MM.1S (cell line): ENCODE measurements at places on chromosomes 1 and 21.

GRCh38 chr1:85295654-85296053 is 19.2 kb upstream of the BCL10 start:
- DNase-seq = no peak

DNA sequence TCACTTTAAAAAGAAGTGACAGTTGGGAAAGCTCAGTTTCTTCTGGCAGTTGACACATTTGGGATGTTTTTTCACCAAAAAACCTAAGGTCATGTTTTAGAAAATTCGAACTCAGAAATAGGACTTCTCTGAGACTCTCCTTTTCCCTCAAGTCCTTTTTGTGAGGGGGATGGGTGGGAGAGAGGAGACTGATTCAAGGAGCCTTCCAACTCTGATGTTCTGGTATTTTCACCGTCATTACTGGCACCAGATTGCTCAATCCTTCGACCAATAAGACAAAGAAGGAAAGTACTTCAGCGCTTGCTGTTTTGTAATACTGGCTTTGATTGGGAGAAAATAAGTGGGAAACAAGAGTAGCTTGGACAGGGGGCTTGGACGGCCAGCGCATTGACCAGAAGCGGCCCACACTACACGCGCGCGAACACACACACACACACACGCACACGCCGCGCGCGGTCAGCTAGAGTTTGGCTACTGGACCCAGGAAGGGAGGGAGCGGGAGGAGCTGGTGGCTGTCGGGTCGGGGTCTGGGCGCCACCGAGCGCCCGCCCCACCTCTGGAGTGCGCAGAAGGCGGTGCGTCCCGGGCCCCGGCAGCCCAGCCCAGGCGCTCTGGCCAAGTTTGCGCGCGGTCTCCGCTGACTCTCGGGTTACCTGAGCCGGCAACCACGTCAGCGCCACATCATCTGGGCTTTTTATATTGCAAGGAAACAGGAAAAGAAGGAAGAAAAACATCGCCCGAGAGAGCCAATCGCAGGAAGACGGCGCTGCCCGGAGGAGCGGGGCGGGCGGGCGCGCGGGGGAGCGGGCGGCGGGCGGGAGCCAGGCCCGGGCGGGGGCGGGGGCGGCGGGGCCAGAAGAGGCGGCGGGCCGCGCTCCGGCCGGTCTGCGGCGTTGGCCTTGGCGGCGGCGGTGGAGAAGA is at the start of gene KCNK1:
Gene KCNK1 (plus strand): TSS at position 855 of the 921 bp plus-strand sequence. CDS start 66 bp downstream, at position 921.
- no peak for DNase-seq

- DNase-seq = no peak
These were observed 32.8 kb downstream of the IGSF21 start for GRCh38 chr1:18140411-18140810.

GRCh38 chr21:21232320-21232719 is 234.1 kb downstream of the NCAM2 start:
- peak; percentile 46 for DNase-seq

GRCh38 chr1:239815074-239815473 is 276.6 kb upstream of the FMN2 start:
- DNase-seq = no peak

DNA sequence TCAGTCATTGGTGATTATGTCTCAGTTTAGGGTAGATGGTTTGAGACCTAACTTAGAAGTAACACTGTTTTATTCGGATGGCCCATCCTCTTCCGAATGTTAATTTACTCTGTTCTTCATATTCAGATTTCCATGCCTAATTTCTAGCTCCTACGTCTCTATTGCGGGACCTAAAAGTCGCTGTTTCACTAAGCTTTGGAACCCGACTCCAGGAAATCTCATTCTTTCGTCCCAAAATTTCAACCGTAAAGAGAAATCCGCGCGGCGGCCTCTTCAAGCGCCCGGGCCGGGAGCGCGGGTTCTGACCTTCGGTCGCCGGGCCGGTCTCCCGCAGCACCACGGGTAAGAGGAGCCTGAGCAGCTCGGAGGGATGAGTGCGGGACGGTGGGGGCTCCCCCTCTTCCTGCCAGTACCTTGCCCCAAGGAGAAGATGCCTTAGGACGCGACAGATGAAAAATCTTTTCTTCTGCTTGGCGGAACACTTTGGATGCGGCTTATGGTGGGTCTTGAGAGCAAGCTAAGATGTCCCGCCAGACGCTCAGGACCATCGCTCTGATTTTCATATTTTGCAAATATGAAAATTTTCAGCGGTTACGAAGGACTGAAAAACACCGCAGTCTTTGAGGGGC is 128.7 kb downstream of the PPIAL4G start:
- no peak for DNase-seq

GRCh38 chr1:167935216-167936067 is 1.0 kb upstream of the DCAF6 start:
- DNase-seq = peak; percentile 55

DNA sequence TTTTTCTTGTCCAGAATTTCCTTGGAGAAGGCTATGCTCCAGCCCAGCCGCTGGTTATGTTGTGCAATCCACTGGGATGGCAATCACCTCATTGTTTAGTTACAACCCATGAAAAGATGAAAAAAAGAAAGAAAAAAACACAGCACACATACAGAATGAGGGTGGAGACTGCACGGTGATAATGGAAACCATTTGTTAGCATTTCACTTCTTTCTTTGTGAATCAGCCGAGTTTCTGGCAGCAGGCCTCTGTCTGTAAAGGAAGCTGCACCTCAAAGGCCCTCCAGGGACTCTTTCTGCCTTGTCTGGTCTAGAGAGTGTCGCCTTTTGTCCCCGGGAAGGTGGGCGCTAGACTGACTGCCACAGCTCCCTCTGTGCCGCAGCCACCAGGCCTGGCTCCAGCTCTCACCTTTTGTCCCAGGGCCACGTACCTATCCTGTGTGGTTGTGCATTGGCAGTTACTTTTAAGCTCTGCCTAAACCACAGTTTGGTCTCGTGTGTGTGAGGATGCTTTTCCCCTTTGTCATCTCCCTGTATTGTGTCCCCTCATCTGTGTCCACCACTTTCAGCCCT is 35.6 kb downstream of the NGF start:
- DNase-seq = no peak

DNA sequence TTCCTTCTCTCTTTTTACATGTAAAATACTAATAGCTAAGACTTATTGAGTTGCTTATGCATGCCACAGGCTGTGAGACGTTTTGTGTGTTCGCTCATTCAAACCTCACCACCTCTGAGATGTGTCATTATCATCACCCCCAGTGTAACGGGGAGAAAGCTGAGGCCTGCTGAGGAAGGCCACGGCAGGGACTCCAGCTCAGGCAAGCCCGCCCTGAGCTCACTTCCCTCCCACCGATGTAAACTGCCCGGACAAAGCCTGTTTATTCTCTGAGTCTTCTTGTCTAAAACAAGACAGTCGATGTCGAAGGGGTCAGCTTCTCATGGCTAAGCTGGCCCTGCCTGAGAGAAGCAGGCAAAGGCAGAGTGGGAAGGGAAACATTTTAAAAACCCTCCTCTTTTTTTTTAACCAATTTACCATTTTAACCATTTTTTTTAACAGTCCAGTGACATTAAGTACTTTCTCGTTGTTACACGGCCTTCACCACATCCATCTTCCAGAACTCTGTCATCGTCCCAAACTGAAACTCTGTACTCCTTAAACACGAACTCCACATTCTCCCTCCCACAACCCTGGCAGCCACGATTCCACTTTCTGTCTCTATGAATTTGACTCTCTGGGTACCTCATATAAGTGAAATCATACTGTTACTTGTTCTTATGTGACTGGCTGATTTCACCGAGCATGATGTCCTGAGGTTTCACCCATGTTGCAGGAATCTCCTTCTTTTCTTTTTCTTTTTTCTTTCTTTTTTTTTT is 204.8 kb upstream of the GALNT2 start:
- no peak for DNase-seq

DNA sequence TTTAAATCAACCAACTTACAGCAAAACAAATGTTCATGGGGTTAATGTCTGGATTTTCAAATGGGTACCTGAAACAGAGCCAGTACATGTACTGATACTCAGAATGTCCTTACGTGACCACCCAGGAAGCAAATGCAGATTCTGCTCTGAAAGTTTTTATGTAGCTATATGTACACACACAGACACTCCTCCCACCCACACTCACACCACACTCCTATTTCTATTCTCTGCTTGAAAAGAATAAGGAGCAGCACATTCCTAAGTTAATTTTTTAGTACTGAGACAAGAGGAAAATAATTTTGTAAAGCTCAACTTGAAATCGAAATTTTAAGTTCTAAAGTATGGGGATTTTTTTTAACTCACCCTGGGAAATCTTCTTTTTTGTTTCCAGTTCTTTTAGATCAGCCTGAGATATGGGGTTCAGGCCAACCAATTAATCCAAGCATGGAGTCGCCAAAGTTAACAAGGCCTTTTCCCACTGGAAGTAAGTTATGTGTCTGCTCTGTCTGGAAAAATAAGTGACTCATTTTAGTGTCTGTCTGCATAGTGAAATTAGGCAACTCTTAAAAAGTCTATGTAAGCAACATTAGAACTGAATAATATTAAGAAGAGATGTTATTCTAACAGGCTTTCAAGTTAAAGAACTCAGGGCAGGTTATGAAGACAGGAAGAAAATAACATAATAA is 75.5 kb upstream of the DYNLT5 start:
- DNase-seq = no peak

DNA sequence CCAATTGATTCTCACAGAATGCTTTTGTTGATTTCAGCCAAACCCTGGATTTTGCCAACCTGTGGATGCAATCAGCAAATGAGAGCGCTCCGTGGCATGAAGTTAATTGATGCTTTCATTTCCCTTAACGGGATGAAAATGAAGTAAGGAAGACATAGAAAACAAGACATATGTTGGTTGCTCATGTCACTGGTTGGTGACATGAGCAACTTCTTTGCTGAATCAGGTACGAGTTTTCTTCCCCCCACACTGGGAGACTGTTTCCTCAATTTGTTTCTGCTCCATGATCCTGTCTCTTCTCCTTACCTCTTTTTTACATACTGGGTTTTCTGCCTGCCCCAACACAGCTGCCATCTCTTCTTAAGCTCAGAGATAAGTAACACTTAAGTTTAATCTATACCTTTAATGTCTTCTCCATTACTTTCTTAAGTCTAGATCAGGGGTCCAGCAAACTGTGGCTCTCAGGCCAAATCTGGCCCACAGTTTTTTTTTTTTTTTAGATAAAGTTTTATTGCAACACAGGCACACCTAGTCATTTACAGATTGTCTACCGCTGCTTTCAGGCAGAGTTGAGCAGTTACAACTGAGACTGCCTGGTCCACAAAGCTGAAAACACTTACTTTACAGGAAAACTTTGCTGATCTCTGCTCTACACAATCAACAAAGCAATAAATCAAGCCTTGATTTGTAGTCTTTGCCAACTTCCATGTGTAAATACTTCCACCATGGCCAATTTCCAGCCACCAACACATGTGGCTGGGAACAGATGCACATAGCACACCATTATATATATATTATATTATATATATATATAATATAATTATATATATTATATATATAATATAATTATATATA is 13.3 kb downstream of the GPR157 start:
- DNase-seq = no peak

DNA sequence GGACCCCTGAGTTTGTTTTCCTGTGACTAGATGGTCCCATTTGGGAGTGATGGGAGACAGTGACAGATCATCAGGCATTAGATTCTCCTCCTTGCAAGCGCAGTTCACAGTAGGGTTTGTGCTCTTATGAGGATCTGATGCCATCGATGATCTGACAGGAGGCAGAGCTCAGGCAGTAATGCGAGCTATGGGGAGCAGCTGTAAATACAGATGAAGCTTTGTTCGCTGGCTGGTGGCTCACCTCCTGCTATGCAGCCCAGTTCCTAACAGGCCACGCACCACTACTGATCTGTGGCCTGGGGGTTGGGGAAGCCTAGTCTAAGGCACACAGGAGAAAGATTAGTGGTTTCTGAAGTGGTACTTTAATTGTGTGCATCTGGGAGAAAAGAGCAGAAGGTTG is 7.1 kb upstream of the PLPP3 start:
- no peak for DNase-seq

- DNase-seq = no peak
These were observed 149.2 kb downstream of the BEND5 start for GRCh38 chr1:48627486-48627885.

DNA sequence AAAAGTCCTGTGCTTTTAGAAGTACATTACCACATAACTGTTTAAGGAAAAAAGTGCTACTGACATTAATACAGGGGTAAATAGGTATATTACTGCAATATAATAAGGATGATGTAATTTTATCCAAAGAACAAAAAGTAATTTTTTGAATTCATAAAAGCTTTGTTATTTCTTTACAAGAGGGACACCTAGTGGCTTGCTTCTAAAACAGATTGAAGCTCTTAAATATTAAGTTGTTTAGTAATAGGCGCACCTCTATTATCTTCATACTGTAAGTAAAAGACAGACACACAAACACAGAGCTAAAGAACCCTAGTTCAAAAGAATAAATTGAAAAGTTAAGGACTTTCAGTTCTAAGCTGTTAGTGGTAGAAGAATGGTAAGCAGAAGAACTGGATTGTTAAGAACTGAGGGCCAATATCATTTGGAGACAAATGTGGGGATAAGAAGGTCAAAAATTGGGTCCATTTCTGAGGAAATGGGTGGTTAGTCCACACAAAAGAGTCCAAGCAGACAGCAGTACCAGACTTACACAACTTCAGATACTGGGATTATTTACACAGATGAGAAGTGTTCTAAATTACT is 15.4 kb downstream of the ZNHIT6 start:
- no peak for DNase-seq

DNA sequence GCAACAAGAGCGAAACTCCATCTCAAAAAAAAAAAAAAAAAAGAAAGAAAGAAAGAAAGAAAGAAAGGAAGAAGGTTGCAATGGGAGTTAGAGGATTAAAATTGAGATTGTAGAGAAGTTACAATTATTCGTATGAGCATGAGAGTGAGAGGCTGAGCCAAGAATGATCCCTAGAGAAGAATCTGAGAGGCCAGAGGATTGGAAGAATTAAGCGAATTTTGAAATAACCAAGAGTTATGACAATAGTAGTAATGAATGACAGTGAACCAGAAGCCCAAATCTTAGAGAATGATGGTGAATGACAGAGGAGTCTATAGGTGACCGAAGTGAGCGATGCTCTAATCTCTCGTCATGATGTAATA is 369 bp upstream of the ZYG11B start:
- no peak for DNase-seq

- no peak for DNase-seq
These were observed 13.8 kb upstream of the RGS21 start for GRCh38 chr1:192303029-192303428.

DNA sequence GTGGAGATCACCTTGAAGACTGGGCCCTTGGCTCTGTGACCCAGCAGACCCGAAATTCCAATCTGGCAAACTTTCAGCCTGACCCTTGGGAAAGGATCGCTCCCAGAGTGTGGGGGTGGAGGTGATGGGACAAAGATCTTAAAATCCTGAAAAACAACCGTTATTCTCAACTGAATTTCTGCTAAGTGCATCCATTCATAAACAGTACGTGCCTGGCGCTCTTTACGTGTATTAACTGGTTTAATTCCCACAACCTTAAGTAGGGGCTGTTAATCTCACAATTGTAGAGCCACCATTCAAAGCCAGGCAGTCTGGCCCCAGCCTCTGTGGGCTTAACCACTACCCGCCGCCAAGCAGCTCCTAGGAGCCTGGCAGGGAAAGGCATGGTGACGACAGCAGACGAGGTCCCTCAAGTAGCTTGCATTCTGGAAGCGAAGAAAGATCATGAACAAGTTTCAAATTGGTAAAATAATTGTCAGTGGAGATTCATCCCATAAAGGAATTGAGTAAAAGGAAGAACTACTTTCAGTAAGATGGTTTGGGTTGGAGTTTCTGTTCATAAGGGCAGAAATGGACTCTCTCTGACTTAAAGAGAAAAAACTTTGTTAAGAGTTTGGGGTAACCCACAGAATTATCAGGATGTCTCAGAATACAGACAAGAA is 11.4 kb upstream of the RGS16 start:
- DNase-seq = no peak
